ENCODE measurements at places on chromosomes 4 and X.

- DNase-seq, result no peak
Measured at GRCh38 chr4:100574607-100575006, 56.8 kb upstream of the EMCN start.

DNA sequence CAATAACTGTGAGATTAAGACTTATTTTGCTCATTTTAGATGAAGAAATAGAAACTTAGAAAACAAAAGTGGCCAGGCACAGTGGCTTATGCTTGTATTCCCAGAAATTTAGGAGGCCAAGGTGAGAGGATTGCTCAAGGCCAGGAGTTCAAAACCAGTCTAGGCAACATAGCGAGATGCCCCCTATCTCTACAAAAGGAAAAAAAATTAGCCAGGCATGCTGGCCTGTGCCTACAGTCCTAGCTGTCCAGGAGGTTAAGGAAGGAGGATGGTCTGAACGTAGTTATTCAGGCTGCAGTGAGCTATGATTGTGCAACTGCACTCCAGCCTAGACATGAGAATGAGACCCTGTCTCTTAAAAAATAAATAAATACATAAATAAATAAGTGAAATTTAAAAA is 28.0 kb downstream of the APELA start:
- no peak for DNase-seq

- no peak for DNase-seq
Measured at GRCh38 chrX:107716118-107716684, 59.4 kb downstream of the TSC22D3 start.

DNA sequence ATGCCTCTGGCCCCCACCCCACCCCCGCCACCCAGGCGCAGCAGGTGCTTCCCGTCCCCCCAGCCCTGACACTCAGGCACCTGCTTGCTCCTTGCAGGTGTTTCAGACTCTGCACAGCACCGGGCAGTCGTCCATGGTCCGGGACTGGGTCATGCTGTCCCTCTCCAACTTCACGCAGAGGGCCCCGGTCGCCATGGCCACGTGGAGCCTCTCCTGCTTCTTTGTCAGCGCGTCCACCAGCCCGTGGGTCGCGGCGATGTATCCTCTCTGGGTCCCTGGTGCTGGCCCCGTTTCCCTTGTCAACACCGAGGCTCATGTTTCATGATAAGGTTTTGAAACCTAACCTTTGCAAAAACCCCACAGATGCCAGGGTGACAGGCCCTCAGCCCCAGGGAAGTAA is 10.2 kb upstream of the MSANTD1 start:
- DNase-seq, result no peak

GRCh38 chrX:8196776-8197175 is 25.7 kb upstream of the VCX2 start:
- DNase-seq, result no peak
